ENCODE measurements at places on chromosomes 12 and 14.

GRCh38 chr12:23534196-23534595 is 415.3 kb downstream of the SOX5 start:
- no peak for DNase-seq

DNA sequence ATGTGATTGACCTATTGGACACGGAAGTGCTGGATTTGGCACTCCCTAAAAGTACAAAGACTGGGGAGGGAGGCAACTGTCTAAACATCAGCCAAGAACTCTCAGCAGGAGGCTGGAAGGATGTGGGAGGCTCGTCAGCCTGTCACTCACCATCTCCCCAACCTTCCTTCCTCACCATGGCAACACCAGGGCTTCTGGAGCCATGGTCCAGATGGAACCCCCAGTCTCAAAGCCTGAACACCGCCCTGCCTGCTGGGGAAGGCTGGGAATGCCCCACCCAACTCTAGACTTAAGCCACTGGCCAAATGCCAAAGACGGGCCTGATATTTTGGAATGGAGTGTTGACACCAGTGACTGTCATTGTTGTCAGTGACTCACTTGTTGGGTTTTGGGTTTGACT is 55.3 kb downstream of the GALNT16 start:
- DNase-seq, result no peak

- no peak for DNase-seq
Observed at GRCh38 chr14:84819528-84819927, 710.4 kb upstream of the FLRT2 start.

DNA sequence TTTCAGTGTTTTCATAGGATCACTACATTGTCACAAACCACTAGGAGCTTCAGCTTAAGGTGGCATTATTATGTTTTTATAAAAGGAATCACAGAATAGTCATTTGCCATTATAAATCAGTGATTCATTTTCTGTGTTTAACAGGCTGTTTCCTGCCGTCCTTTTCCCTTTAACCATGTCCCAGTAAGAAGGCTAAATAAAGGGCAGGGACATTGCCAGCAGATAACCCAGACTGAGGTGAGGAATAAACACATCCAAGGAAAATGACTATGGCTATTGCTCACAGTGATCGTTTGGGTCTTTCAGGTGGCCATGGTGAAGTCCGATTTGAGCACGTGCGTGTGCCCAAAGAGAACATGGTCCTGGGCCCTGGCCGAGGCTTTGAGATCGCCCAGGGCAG is 17.9 kb upstream of the ALDH2 start:
- no peak for DNase-seq

DNA sequence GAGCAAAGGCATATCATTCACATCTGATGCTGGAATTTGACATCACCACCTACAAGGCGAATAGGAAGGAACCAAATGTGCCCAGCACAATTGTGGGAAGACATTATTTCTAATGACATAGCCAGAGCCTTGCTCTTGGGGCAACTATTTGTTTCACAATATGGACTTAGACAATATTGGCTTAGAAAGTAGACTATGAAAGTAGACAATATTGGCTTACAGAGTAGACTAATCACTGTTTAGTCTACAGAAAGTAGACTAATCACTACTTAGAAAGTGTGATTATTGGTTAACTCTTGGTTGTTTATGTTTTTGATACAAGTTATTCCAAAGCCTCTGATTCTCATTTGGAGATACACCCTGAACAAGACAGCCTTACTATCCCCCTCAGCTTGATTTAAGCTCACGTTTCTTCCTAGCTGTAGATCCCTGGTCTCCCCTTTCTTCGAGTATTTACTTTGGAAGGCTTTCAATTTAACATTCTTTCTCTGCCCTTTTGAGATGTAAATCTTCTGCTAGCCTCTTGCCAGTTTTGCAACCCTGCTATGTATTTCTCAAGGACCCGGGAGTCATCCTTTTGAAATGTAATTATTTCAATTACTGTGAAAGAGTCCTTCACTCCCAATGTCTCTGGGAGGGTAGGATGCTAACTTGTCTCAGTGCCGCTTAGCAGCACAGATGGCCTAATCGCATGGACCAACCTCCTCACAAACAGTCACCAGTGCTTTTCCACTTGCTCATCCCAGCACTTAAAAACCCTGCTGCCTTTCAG is 843.2 kb downstream of the GALC start:
- no peak for DNase-seq

GRCh38 chr12:83468988-83469908 is 782.5 kb downstream of the TMTC2 start:
- no peak for DNase-seq

DNA sequence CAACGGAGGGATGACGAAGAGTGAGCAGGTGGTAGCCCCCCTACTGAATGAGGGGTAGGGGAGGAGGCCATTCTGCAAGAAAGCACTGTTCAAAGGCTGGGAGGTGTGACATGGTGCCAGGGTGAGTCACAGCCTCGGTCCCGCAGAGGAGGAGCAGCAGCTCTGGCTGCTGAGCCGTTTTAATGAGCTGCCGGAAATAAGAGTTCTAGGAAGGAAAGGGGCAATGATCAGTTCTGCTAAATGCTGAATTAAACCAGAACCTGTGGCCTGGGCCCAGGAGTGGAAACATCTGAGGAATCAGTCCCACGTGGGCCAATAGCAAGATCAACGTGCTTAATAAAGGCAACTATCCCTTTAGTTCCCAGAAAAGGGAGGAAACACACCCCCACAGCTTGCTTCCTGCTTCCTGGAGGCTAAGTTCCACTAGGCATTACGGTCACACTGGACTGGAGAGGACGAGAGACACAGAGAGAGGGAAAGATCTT is 3.6 kb downstream of the ABCD4 start:
- DNase-seq, result peak; percentile 53

GRCh38 chr14:72631401-72631800 is 262.5 kb downstream of the DPF3 start:
- DNase-seq, result no peak

- peak; percentile 63 for DNase-seq
Observed at GRCh38 chr12:68040450-68041075, 51.3 kb downstream of the IFNG-AS1 start.

- no peak for DNase-seq
Observed at GRCh38 chr12:132619386-132620112, 973 bp downstream of the P2RX2 start.

DNA sequence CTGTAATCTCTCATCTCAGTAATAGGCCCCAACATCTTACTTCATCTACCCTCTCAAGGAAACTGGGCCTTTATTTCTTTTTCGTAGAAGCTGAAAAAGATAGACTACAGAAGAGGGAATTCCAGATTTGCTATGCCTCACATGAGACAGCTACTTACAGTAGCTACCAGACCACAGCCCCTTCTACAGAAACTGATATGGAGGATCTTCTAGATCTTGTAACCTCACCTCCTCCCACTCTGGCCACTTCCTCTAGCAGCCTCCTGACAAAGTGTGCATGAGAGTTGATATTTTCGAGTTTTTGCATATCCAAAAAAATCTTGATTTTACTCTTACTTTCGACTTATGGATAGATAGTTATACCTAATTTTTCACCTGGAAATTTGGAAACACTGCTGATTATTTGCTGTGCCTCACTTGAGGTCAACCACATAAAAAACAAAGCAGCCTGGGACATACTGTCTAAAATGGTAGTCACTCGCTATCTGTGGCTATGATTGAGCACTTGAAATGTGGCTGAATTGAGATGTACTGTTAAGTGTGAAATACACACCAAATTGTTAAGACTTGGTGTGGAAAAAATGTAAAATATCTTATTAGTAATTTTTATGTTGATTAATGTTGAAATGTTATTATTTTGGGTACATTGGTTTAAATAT is 86.3 kb upstream of the NID2 start:
- DNase-seq, result no peak

GRCh38 chr12:43816168-43816567 is 10.1 kb upstream of the TWF1 start:
- no peak for DNase-seq

DNA sequence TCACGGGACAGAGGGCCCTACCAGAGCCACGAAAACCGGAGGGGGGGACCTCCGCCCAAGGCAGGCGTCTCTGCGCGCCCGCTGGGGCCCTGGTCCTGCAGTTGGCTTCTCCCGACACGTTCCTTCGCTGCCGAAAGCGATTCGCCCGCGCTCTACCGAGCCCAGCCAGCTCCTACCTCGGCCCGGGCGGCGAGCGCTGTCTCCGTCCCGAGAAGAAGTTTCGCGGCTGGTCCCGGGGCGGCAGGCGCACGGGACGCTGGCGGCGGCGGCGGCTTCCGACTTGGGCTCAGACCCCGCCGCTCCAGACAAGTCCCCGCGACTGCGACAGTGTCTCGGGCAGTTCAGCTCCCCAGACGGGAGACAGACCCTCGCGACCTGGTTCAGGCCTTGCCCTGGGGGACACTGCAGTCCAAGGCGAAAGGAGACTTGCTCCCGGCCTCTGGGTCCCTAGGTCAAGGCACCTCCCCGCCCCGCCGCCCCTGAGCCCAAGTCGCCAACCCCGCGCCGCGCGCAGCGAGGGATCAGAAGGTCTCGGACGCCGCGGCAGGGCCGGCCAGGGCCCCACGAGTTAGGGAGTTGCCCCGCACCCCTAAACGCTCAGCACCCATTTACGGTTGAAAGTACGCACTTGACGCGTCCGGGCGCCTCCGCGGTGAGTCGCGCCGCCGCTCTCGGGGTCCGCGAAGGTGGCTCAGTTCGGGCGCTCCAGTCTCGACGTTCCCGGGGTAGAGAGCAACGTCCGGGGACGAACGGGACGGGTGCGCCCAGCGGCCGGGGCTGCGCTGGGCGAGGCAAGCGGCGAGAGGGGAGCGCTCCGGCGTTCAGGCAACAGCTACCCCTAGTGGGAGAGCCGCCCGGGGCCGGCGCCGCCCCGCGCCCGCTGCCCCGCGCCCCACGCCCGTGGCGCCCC is 1.4 kb upstream of the DIO3 start:
- no peak for DNase-seq

GRCh38 chr12:4036671-4037271 is 163.6 kb upstream of the PARP11 start:
- DNase-seq, result no peak

DNA sequence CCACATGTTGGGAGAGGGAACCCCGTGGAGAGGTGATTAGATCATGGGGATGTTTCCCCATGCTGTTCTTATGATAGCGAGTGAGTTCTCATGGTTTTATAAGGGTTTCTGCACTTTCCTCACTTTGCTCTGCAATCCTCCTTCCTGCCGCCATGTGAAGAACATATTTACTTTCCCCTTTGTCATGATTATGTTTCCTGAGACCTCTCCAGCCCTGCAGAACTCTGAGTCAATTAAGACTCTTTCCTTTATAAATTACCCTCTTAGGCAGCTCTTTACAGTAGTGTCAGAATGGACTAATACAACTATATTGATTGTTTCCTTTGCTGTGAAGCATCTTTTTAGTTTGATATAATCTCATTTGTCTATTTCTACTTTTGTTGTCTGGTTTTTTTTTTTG is 13.1 kb upstream of the RASSF9 start:
- no peak for DNase-seq

DNA sequence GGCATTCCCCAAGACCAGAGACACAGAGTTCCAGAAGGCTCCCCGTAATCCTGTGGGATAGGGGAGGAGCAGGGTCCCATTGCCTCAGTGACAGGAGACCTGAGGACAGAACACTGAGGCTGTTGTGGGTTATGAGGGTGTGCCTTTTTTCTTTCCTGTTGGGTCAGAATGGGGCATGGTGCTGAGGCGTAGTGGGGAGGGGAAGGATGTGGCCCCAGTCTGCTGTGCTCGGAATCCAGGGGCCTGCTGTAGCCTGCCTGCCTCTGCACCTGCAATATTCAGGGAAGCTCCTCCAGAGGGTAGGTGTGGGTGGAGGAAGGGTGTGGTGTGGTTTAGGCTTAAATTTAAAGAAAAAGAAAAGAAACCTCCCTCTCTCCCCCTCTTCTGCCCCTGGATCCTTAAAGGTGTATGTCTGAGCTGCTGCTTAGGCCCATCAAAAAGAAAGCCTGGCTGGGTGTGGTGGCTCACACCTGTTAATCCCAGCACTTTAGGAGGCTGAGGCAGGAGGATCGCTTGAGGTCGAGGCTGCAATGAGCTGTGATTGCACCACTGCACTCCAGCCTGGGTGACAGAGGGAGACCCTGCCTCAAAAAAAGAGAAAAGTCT is 18.7 kb downstream of the PLEKHG3 start:
- no peak for DNase-seq

DNA sequence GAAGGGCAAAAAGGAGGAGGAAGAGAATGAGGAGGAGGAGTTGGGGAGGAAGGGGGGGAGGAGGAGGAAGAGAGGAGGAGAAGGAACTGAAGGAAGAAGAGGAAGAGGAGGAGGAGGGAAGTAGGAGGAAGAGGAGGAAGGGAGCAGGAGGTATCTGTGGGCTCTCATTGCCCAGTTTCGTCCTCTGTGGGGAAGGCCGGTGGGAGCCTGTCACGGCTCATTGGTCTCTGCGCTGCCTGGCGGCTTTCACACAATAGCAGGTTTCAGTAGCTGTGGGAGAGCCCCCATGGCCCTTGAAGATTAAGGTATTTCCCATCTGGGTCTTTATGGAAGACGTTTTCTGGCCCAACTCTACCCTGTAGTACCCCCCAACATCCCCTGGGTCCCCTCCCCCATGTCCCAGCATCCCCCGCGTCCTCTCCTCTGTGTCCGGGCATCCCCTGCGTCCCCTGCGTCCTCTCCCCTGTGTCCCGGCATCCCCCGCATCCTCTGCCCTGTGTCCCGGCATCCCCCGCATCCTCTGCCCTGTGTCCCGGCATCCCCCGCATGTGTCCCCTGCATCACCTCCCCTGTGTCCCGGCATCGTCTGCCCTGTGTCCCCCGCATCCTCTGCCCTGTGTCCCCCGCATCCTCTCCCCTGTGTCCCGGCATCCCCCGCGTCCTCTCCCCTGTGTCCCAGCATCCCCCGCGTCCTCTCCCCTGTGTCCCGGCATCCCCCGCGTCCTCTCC is 278.2 kb upstream of the SFSWAP start:
- DNase-seq, result peak; percentile 20

GRCh38 chr14:100536721-100537445 is 50.3 kb downstream of the BEGAIN start:
- no peak for DNase-seq

GRCh38 chr14:104933746-104934733 is 9.4 kb downstream of the PLD4 start:
- DNase-seq, result no peak

- no peak for DNase-seq
Observed at GRCh38 chr12:122975790-122976647, 975 bp downstream of the OGFOD2 start.

GRCh38 chr14:90580377-90581335 is 183.8 kb downstream of the CALM1 start:
- no peak for DNase-seq

DNA sequence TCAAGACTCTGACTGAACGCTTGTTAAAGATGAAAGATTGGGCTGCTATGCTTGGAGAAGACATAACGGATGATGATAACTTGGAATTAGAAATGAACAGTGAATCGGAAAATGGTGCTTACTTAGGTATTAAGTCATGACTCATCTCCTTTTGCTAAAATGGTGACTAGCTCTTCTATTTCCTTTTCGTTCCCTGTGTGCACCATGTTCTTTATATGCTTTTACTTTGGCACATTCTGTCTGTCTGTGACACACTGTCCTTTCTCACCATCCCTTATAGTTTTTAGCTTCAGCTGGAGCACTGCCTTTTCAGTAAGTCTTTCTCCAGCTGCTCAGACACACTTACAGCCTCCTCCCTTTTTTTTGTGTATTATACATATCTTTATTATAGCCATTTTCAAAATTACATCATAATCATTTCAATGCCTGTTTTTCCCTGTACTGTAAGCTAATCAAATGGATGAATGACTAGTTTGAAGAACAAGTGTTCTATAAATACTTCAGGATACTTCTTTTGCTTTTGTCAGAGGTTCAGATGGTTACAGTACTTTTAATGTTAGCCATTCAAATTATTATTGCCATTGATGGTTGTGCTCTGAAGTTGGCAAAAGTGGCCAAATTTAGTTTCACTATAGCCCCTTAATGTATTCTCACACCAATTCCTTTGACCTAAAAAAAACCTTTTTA is 68.6 kb downstream of the MIA2 start:
- DNase-seq, result no peak

GRCh38 chr14:101002738-101003137 is 99.2 kb upstream of the RTL1 start:
- DNase-seq, result no peak
